ENCODE measurements at places on chromosomes 11 and 22.

DNA sequence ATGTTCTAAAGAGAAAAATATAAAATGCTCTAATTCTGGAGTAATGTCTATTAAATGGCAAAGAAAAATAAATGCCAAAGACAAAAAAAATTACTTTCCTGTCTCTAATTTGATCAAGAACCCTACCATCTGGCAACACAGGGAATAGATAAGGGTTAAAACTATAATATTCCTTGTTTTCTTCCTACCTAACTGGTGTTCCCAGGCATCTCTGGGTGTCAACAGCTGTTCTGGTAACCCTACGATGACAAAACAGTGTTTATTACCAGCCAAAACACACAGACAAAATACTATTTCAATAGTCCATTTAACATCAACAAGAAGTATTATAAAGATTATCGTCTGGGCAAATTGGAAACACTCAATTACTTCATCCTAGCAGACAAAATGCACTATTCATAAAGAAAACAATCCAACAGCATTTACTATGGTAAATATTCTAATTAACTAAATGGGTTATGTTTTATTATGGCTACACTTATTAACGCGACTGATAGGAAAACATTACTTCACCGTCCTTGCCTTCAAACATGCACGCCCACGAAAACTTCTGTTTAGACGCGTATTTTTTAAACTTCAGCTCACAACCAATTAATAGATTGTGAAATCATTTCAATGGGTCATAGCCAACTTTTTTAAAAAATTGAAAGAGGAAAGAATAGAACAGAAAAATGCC lies 50.6 kb downstream of the LGR4 start:
- no peak for DNase-seq

DNA sequence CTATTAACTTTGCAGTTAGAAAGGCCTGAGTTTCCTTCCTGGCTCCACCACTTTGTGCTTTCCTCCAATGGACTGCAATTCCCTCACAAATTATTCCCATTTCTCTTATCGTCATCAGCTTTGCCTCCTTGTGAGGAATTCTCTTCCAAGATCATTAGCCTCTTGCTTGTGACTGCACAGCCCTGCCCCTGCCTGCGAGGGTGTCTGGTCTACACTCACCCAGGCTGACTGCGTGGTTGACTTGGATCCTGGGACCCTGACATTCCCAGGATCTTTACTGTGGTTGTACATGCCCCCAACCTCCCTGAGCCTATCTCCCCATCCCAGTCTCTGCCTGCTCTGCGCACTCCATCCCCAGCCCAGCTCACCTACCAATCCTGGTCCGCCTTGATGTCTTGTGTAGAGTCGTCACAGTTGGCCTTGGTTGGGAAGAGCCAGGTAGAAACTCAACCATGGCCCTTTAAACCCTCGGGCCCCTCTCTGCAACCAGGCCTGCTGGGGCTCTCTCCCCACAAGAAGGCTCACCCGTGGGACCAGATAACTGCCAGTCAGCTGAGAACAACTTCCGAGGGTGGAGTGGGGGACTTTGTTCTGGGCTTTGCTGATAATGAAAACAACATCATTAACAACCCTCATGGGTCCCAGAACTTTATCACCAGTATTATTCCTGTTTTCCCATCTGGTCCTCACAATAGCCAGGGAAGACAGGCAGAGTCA lies at the start of gene OR2AT4:
TSS of gene OR2AT4 (minus strand) at position 421 of the 717 bp plus-strand sequence.
- no peak for DNase-seq

GRCh38 chr11:61742391-61742790 lies 10.0 kb upstream of the MYRF start:
- DNase-seq: no peak

GRCh38 chr11:94325681-94326080 lies 21.3 kb downstream of the IZUMO1R start:
- DNase-seq: no peak

DNA sequence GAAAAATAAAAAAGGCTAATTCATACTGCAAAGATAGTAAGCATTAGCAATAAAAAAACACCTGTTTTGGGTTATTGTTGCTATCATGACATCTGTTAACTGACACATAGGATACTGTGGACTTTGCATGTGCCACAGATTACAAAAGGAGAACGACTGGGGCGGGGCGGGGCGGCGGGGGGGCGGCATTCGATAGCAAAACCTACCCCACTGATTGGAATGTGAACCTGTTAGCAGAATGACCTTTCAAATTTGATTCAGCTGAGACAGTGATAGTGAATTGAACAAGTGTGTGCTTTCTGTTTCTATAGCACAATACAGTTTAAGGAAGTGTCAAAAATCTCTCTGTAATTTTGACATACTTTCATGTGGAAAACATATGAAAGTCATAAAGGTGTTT lies 14.9 kb downstream of the MMP20 start:
- DNase-seq: no peak

DNA sequence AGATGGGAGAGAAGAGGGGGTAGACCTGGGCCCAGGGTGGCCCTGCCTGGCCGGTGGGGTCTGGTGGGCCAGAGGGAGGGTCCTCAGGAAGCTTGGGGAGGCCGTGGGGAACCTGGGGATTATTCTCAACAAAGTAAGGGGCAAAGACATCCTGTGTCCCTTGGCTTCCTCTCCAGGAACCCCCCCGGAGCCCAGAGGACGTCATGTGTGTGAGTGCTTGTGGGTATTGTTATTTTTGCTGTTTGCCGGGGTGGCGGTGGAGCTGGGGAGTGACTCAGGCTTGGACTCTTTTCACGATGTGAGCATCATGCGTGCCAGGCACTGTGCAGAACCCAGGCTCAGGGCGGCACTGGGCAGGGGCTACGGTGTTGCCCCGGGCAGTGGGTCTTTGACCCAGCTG lies 982 bp upstream of the SHANK3 start:
- DNase-seq: no peak

- DNase-seq: no peak
Measured at GRCh38 chr11:114064216-114064615, 4.7 kb downstream of the ZBTB16 start.

- DNase-seq: no peak
Measured at GRCh38 chr11:67345920-67346819, 7.2 kb downstream of the POLD4 start.

Measured in stimulated activated CD8-positive, alpha-beta memory T cell treated with anti-CD3 and anti-CD28 coated beads, Interleukin-4, amount 100 ng/mL, for 1 hour (primary cell).